ENCODE measurements at places on chromosomes 5 and 9. TPM values are rescaled to one million over a fixed set of nuclear protein-coding genes. Genes with fewer than 3 reads are reported as not detected.

DNA sequence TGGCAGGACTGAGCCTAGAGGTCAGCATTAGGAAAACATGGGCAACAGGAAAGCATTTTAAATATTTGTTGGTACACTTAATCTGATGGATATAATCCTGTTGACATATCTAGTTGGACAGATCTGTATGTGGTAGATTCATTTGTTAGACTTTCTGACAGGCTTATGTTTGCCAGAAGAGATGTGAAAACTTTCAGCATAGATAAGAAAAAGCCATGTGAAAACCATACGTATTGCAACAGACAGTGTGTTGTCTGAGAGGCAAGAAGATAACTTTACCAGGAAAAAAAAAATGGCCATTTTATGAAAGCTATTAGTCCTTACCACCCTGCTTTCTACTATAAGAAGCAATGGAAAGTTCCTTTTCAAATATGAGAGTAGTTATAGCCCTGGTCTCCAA is 1902.2 kb upstream of the C9orf72 start:
- H3K36me3 ChIP-seq = peaks cover 11% of the 10 kb centered on the region
- H3K27me3 ChIP-seq = no peaks in the 10 kb centered on the region

GRCh38 chr5:132253008-132253441 is 4.5 kb upstream of the PDLIM4 start:
- no peak for DNase-seq
- H3K4me3 ChIP-seq = no peak overlapping the region
- no peak overlapping the region for H3K27ac ChIP-seq
- H3K4me1 ChIP-seq = peaks cover 10% of the 10 kb centered on the region

DNA sequence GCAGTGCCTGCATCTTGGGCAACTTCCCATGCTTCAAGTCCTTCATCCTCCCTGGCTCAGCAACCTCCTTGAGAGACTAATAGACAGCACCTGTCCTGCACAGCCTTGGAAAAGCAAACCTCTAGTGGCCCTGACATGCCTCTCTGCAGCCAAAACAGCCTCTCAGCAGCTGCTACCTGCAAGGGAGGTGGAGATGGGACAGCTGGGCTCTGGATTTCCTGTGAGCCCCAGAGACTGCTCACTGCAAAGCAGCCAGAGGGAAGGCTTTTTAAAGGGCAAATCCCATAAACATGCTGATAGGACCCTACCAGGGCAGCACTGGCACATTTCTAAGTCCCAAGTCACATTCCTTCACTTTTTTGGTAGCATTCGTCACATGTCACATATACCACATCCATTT is 31.5 kb upstream of the MYORG start:
- no peaks in the 10 kb centered on the region for H3K27me3 ChIP-seq
- H3K4me1 ChIP-seq = no peaks in the 10 kb centered on the region
- no peak overlapping the region for H3K27ac ChIP-seq

Gene CDO1
- total RNA-seq = 13.2 TPM

Measured in WTC11 (cell line).